ENCODE measurements at places on chromosomes 4 and X.

- no peak for DNase-seq
These were observed 28.0 kb upstream of the ZNF280C start for GRCh38 chrX:130296743-130297142.

- peak; percentile 63 for DNase-seq
These were observed at the start of gene ARHGEF38 for GRCh38 chr4:105551965-105552746. ARHGEF38 (plus strand) TSS chr4:105552620; CDS start chr4:105552766, 146 bp downstream.

DNA sequence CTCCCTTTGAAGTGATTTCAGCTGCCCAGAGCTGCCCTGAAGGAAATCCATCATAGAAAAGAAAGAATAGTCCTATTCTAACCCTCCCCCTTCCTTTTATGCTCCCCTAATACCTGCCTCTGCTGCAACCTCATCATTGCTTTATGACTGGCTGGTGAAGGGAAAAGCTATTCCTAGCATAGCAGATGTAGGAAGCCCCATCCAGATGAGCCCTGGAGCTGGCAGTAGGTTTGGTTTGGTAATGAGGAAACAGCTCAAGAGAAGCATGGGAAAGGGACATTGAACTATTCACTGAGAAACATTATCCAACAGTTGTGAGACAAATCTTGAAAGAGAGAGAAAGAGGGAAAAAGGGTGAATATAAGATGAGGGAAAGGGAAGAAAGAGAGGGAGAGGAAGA, 29.2 kb downstream of the ARSJ start:
- DNase-seq: no peak

DNA sequence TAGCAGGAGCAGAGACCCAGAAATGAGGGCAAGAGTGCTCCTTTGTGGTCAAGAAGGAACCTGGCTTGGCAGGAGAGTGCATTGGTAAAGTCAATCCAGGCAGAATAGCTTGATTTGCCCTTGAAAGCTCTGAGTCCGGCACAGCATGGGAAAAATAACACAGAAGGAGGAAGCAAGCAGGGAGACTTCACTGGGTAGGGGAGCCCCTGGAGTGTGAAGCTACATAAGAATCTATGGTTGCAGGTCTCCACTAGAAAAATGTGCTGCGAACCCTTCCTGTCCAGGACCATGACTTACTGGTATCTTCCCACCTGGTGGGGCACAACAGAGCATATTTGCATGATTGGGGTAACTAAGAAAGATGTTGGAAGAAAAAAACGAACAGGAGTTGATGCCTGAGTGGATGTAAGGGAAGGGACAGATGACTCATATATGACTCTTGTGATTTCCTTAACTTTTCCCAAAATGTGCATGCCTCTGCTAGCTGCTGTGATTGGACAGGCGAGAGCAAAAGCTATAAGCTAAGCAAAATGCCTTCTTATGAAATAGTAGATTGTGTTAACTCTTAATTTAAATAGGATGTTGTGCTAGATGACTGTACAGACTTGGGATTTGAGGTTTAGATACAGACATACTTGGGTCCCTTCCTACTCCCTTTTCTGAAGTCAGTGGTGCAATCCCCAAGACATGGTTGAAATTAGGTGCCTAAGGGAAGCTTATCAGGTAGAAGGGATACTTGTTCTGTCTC, 3.3 kb downstream of the IL13RA1 start:
- DNase-seq: no peak

All from COR-L47 (cell line).